ENCODE measurements at places on chromosomes 13 and 19.

DNA sequence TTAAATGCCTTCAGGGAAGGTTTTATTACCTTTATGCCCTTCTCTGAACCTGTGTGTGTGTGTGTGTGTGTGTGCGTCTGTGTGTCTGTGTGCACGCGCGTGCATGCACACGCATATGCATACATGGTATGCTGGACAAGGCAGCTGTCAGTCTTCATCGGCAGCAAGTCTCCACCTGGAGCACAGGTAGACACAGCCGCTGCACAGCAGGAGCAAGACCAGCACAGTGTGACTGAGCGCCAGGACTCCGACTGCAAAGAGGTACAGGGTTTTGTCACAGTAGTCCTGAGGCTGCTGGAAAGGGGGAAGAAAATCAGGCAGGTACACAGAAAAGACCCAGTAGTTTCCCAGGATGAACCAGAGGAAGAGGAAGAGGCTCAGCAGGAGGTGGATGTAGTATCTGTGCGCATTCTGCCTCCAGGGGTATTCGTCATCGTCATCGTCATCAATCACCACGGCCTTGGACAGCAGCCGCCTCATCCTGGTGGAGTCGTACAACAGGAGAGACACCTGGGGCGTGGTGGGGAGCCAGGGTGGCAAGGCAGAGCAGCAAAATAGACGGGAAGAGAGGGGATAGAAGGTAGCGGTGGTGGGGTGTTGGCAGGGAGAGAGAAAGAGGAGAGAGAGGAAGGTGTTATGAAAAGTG, 12.8 kb upstream of the DHRS12 start:
- DNase-seq = no peak

- no peak for DNase-seq
Observed at GRCh38 chr19:30718014-30718413, 345.8 kb downstream of the ZNF536 start.

DNA sequence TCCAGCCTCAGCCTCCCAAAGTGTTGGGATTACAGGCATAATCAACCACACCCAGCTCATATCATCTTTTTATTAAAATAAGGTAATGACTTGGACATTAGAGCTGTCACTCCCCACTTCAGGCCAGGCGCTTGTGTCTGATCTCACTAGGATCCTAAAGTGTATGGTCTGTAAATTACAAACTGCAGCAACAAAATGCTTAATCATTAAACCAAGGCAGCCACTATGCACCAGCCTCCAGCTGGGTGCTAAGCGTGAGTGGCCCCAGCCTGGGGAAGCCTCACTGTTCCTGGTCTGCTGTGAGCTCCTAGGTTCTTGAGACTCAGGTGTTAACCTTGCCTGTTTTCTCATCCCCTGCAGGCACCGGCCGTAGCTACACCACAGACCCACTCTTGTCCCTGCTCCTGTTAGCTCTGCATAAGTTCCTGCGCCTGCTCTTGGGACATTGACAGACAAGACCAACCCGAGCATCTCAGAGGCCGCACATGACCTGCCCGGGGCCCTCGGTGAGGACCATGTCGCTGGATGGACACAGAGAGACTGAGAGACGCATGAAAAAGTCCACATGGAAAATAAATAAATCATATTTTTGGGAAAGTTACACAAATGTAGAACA, 37.8 kb downstream of the VSTM2B start:
- no peak for DNase-seq

GRCh38 chr13:75071796-75072195, 410.2 kb downstream of the TBC1D4 start:
- no peak for DNase-seq

DNA sequence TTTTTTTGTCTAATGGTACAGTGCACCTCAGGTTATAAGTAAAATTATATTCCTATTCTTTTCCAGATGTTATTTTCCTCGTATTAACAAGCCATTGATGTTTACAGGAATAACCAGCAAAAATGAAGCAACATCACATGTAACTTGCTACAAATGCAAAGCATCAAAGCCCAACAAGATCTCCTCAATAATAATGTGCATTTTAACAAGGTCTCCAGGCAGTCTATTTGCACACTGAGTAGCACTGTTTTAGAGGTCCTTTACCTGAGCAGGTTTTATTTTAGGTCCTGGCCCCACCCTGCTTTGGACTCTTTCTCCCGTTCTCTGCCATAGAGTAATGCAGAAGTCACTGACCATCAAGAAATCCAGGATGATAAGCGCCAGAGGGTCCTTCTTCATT, 298.4 kb downstream of the FGF14 start:
- no peak for DNase-seq

GRCh38 chr13:95530178-95530577, 22.3 kb upstream of the CLDN10 start:
- peak; percentile 66 for DNase-seq

DNA sequence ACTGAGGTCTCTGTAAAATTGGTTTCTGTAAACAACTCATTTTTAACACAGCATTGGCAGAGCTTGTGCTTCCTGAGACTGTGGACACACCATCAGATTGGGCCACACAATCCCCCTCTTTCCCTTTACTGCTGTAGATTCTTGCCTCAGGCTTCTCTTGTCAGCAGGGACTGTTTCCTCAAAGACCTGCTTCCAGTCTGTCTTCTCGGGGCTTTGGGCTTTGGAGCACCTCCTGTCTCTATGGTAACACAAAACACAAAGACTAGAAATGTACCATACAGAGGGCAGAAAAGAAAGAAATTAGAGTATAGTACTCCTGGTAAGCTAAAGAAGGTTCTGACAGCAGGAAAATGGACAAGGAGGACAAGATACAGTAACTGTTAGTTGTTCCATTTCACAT, 484.5 kb downstream of the DIAPH3 start:
- DNase-seq = no peak

- no peak for DNase-seq
Observed at GRCh38 chr13:77740931-77741596, 43.6 kb downstream of the SLAIN1 start.

DNA sequence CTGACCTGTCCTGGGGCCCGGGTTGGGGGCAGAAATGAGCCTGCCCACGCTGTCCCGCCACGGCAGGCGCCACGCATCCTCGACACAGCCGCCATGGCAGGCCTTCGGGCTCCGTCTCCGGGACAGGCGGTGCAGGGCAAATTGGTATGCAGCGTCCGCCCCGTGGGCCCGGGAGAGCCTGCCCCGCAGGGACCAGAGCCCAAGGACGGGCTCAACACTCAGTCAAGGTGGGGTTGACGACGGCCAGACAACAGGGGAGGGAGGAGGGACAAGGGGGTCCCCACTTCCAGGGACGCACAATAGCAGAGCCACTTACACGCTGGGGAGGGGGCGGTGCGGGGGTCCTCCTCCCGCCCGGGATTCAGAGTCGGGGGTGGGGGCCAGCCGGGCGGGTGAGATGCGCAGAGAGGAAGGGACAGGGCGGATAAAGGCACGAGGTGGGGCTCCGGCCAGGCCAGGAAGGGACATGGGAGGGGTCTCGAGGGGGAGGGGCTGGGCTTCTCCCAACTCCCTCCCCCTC, 1.2 kb downstream of the CTXN1 start:
- DNase-seq = no peak

DNA sequence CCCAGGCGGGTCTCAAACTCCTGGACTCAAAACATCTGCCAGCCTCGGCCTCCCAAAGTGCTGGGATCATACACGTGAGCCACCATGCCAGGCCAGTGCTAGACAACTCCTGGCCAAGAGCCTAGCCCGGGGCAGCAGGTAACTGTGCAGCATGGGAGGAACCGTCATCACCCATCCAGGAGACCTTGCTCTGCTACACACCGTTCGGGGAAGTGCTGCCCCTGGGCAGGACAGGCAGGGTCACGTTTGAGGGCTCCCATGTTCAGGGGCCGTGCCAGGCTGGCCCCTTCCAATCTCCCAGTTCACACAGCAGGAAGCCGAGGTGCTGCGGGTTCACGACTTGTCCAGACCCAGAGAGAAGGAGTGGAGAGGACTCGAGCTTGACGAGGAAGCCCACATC, 35.1 kb downstream of the NAXD start:
- DNase-seq = no peak

DNA sequence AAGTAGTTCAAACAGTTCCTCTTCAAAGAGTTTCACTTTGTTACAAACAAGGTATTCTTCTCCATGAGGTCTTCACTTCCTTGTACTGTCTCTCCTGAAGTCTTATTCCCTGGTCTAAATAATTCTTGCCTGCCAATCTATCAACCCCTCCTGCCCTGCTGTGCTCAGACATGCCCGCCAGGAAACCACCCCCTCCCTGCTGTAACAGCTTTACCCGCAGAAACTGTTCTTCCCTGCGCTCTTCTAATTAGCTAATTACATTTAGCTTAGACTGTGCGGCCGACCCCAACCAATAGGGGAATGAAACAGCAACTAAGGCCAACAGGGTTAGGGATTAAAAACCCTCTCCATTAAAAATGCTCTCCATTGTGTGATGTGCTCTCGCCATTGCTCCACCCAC, 46.7 kb downstream of the ZNF846 start:
- DNase-seq = no peak

DNA sequence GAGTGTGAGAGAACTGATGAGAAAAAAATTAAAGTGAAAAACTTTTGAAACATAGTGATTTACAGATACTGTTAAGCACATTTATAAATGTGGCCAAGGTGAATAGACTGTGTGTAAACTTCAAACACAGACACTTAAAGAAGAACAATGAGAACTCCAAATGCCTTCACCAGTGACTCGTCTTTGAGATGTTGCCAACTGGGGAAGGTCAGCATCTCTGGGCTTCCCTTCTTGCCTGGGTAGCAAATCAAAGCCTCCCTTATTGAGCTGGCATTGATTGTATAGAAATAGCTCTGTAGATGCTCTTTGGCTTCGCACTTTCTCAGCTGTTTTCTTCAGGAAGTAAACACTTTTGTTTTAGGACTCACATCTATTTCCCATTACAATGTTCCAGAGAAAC, 177.3 kb upstream of the SGCG start:
- DNase-seq = no peak

GRCh38 chr13:46881621-46882020, 15.2 kb downstream of the HTR2A start:
- no peak for DNase-seq

DNA sequence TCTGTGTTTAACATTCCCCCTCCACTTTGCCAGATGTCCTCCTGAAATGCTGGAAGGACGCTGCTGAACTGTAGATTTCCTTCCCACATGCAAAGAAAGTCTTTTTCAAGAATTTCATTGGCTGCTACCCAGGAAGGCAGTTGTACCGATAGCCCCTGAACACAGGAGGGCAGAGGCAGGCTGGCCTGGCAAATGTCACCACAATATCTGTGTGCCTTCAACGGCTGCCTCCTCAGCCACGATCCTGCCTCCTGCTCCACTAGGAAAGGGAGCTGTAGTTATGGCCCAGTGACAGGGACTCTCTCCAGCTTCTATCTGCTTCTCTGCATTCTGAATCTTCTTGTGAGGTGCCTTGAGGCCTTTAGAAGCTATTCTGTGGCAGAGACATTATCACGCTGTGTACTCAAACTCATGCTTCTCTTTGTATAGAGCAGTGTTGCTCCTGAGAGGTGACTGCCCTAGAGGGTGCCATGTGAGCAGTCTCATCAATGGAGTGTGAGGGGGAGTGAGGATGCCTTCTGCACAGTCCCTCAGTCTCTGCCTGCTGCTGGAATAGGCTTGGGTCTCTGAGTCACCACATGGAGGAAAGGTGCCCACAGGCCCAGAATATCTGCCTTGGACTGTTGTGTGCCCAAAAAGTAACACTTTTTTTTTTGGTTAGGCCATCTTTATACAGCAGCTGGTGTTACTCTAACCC, 279.8 kb downstream of the DNAJC15 start:
- peak; percentile 65 for DNase-seq

DNA sequence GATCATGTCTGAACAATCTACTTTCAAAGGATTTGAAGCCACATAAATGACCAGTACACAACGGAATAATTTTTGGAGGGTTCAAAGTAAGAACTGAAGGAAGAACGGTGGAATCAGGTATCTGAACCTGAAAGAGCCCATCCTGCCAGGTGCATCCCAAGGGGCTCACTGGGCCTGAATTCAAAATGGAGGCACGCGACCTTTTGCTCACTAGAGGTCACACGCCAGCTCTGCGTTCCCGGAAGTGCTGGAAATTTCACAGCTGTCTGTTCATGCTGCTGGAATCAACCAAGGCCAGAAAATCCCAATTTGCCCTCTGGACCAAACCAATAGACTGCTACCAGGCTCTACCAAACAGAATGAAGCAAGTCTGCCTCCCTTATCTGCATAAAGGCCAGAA, 4.2 kb upstream of the RASA3 start:
- DNase-seq = no peak

DNA sequence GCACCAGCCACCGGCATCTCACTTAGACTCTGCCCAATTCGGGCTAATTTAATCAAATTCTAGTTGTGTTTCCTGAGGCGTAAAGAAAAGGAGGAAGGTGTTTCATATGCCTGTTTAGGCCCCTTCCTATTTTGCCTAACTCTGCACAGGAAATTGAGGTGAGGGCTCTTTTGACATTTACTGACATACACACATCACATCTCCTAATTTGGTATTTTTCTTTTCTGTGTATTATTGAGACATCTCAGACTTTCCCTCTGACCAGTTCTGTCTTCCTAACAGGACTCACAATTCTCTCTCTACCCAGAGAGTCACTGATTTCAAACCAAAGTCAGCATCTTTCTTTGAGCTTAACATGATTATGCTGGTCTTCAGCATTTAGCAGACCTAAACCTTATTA, 7.9 kb downstream of the CEACAM3 start:
- DNase-seq = no peak

GRCh38 chr19:17616686-17616960, 61.2 kb downstream of the COLGALT1 start:
- no peak for DNase-seq
